NCI-H1436 treated with DMSO at 0.1 percent for 48 hours (cell line): ENCODE measurements at places on chromosomes 3 and 15.

- no peak for DNase-seq
Observed at GRCh38 chr3:107578523-107578922, 55.8 kb downstream of the BBX start.

DNA sequence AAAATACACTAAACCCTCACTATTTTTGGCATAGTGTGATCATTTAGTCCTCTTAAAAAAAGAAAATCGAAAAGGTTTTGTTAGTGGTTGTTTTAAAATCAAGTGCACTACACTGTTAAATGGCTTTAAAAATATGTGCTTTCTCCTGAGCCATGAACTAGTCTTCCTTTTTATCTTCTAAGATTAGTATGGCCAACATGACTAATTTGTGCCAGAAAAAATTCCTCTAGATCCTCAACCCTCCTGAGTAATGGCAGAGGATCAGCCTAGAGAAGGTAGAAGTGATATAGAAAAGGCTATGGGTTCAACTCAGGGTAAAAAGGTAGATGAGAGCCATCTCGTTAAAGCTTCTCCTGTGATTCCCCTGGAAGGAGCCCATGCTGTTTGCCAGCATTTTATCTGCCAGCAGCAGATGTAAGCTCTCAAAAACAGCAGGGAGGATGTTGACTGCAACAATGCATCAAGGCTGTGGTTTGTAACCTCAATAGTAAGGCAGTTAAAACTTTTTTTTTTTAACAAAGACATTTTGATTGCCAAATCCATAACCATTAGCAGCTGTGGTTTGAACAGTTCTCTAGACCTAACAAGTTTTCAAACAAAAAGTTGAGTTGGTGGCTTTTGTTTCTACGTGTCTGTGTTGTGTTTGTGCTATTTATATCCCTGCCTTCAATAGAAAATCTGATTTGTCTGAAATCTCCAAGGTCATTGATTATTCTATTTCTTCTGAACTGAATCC is 30.2 kb upstream of the ZNF609 start:
- no peak for DNase-seq

DNA sequence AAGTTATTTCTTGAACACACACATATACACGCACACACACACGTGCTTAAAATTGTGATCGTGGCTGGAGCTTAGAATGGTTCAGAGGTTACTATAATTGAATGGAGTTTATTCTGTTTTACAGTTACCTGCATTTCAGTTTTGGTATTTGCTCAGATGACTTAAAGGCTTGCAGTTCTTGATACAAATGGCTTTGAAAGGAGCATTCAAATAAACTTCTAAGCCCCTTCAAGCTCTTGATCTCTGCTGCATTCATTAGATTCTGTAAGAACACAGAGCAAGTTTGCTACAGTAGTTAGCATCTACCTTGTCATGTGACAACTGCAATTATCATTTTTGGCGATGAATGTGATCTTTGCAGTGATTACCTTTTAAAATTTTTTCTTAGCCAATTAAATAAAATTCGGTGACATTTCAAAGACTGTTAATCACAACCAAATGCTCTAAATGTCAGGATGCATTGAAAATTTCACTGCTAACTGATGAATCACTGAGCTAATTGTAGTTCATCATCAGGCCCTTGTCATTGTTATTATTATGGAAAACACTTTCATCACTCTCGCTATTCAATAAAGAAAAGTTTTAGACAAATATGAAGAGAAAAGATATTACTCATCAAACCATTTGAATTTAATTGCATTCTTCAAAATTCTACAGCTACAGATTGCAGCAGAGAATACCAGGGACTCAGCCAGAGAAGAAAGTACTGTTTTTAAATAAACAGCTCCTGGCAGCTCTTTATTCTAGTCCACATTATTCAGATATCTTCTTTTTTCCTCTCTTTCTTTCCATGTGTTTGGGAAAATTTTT is 296.1 kb downstream of the LRTM1 start:
- DNase-seq = no peak

DNA sequence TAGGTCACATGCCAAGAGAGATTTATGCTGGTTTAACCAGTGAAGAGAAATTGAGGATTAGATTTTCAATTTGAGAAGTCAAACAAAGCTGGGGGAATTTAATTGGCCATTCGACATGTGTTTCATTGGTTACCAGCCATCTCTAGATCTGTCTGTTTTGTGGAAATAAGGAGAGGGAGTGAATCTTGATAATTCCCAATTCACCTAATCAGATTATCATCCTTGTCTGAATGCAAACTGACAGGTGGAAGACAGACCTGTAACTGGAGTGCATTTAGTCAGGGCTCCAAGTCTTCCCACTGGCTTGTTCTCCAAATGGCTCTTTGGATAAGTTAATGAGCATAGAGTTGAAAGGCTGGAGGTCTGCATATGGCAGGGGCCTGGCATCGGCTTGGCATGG is 1049.3 kb downstream of the NTRK3 start:
- no peak for DNase-seq

DNA sequence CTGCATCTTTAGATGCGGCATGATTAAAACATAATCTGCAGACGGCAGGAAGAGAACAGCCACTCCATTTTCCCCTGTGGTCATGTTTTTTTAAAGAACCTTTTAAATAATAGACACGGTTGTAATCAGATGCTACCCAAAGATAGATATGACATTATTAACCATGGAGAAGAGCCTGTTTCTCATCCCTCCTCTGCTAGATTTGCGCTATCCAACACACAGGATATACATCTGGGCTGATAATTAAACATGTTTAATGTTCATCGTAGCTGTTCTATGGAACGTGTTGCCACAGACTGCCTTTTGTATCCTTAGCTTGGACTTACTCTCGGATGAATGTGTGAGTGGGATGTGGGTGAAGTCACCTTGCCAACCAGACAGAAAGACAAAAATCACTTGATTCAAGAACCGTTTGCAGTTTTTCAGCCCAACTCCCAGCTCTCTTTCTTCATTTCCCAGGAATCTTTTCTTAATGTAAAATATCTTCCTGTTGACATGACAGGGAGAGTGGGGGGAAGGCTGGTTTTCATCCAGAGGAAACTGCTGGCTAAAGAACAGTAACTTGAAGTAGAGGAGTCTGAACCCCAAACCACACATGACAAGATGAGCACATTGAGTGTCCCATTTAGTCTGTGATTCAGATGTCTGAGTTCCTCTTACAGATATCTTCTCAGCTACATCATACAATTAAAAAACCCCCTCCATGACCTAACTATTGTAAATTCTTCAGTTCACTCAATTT is 118.6 kb upstream of the PRICKLE2 start:
- DNase-seq = no peak

DNA sequence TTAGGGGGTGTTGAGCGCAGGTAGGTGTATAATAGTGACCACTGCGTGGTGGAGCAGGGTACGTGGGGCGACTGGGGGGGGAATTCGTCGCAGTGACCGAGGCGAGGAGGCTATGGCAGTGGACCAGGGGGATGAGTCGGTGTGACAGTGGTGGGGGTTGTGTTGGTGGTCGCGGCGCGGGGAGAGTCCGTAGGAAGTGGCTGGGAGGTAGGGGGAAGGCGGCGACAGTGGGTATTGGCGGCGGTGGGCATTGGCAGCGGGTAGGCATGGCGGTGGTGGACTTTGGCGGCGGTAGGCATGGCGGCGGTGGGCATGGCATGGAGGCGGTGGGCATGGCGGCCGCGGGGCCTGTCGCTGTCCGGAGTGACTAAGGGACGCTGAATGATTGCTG is 739 bp downstream of the SNRPN start:
- DNase-seq = no peak

DNA sequence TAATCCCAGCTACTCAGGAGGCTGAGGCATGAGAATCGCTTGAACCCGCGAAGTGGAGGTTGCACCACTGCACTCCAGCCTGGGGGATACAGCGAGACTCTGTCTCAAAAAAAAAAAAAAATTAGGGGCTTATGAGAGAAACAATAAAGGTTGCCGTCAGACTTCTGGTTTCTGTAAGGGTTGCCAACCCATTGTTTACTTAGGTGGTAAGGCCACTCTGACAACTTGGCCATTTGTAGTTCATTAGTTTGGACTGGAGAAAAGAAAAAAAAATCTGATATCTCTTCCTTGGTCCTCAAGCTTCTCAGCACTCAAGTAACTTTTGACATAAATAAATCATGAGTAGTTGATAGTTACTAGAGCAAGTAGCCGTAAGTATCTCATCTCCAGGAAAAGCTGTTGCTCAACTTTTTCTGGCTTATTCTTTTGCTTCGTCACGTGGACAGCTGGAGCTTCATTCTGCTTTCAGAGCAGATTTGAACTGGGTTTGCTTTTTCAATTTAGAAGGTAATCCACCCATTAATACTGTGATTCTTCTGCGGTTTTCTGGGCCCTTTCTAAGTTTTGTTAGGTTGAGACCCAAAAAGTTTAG is 9.4 kb downstream of the SNX1 start:
- DNase-seq = no peak

- no peak for DNase-seq
Observed at GRCh38 chr3:127135241-127136023, 57.5 kb upstream of the PRR23E start.

DNA sequence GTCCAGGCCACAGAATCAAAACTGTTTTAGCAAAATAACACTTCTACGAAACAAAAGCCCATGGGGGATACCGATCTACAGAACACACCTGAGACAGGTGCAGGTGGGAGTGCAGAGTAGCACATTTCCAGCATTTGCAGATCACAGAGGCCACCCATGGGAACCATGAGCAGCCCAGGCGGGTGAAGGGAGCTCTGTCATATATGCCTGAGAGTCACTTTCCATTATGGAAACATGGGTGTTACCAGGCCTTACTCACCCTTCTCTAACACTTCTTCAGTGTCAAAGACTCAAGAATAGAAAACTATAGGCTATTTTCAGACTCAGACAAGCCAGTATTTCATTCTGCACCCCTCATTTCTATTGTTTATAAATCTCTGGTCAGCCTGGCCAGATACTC is 3.5 kb downstream of the PLA1A start:
- no peak for DNase-seq

GRCh38 chr3:140019946-140020345 is 85.0 kb downstream of the CLSTN2 start:
- DNase-seq = no peak

DNA sequence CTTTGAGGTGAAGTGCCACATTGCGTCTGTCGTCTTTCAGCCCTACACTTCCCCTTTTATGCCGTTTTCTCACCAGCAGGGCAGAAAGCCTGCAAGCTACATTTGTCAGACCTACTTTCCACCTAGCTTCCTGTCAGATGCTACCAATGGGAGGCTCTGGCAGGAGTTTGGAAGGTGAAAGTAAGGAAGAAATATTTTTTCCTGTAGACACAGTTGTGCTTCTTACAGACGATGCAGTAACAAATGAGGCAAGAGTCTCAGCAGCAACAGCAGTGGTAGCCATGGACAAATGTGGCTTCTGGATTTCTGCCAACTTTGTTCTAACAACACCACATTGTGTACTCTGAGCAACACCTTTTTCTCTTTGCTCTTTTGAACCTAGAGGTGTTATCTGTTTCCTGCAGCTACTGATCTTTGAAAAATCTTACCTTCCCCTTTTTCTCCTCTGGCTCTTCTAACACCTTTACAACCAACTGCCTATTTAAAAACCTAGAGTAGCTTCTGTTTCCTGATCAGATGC is 70.6 kb upstream of the STT3B start:
- no peak for DNase-seq

DNA sequence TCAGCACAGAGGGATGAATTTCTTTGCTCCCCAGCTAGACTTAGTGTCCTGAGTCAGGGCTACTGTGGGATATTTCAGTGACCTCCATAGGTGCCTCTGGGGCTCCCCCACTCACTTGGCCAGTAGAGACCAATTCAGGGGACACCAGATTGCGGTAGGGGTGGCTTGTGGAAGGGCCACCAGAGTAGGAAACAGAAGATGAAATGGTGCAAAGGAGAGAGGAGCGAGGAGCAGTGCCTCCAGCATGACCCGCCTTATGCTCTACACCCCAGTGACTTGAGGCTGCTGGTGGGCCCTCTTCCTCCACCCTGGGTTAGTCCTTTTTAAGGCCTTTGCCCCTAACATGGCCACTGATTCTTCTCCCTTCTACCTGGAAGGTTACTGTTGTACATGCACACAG is 2.5 kb downstream of the AEN start:
- no peak for DNase-seq

DNA sequence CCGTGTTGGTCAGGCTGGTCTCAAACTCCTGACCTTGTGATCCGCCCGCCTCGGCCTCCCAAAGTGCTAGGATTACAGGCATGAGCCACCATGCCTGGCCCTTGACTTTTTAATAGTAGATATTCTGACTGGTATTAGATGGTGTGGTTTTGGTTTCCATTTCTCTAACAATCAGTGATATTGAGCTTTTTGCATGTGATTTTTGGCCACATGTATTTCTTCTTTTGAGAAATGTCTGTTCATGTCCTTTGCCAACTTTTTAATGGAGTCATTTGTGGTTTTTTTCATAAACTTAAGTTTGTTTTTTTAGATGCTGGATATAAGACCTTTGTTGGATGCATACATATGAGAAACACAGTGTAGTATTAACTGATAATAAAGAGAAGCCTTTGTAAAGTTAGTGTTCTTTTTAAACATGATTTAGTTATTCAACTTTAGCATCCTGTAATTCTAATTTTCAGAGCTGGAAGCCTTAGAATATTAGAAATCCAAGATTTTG is 280.8 kb downstream of the RBMS3 start:
- no peak for DNase-seq

DNA sequence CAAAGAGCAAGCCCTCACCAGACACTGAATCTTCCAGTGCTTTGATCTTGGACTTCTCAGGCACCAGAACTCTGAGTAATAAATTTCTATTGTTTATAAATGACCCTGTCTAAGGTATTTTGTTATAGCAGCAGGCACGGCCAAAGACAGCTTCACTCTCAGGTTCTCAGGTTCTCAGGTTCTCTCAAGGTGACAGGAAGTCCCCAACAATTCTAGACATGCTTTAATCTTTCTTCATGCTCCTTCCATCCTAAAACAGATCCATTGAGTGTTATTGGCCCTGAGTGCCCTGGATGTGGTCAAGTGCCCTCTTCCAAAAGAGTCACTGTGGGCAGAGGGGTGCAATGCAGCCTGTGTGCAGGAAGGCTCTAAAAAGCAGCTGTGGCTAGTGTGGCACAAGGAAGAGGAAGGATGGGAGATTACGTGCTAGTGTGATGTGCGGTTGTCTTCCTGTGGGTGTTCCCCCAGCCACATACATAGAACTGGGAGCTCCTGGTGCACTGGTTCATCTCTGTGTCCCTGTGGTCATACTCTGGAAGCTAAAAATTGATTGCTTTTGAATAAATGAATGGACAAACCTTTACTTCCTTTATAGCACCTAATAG is 11.0 kb upstream of the RAB7A start:
- no peak for DNase-seq

- no peak for DNase-seq
Observed at GRCh38 chr3:126636436-126636835, 18.5 kb downstream of the TXNRD3 start.

DNA sequence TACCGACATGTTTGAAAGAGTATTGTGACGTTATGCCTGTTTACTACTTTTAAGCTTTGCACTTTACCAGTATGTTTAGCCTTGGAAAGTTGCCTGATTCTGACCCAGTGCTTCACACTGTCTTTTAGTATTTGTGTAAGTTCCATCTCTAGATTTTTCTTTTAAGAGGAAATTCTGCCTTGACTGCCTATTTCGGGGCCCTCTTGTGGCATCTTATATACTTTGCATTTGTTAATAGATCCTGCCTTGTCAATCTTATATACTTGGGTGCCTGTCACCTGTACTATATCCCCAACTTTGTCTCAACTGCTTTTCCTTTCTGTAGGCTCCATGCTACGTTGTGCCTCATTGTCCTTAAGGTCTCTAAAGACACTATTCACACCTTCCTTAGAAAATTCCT is 244.6 kb downstream of the STXBP5L start:
- no peak for DNase-seq

GRCh38 chr3:8220291-8220690 is 281.3 kb upstream of the LMCD1 start:
- no peak for DNase-seq
